ENCODE measurements at places on chromosomes 11 and 22.

DNA sequence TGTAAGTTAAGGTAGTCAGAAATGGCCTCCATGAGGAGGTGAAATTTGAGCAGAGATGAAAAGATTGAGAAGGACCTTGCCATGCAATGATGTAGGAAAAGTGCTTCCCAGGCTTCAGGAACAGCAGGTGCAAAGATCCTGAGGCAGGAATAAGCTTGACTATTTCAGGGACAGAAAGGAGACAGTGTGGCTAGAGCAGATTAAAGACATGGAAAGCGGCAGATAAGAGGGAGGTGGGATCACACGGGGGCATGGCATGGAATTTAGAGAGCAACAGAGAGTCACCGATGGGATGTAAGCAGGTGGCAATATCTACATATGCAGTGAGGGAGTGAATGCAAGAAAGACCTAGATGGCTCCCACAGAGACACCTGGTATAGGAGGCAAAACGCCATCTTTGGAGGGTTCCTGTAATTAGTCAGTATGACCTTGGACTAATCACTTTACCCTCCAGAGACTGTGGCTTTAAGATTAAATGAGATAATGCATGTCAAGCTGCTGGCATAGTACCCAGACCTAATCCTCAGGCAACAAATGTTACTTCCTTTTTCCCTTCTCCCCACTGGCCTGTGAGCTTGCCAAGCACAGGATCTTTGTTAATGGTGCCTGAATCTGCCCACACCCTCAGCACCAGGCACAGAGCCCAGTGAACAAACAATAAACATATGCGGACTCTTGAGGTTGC lies 24.6 kb upstream of the ACER3 start:
- DNase-seq: no peak

- no peak for DNase-seq
These were observed 550.3 kb downstream of the CNTN5 start for GRCh38 chr11:99571094-99571493.

GRCh38 chr11:30387891-30388861 lies 65.3 kb downstream of the ARL14EP start:
- DNase-seq: no peak

GRCh38 chr11:126188332-126189108 lies 22.9 kb downstream of the RPUSD4 start:
- no peak for DNase-seq

DNA sequence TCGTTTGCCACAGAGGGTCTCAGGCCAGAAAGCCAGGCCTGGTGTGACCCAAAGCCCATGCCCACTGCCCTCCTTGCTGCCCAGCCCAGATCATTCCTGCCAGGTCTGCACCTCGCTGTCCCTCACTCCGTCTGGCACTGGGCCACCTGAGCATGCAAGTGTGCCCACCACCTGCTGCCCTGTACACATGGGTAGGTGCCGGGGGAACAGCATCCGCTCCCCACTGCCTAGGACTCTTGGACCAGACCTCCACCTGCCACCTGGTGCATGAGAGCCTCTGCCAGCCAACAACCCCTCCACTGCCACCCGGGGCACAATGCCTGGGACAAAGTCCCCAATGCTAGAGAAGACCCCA lies 12.5 kb downstream of the MGAT3 start:
- no peak for DNase-seq

- DNase-seq: no peak
These were observed at the start of gene ADM2 for GRCh38 chr22:50481440-50482106. TSS of gene ADM2 (plus strand) at chr22:50481543. CDS start at chr22:50481848, 305 bp downstream.

- no peak for DNase-seq
These were observed 124.4 kb downstream of the TEAD1 start for GRCh38 chr11:12798609-12799011.

- DNase-seq: no peak
These were observed 592.5 kb upstream of the B3GAT1 start for GRCh38 chr11:135004495-135004894.

GRCh38 chr11:35030716-35031213 lies 108.2 kb upstream of the CD44 start:
- DNase-seq: peak; percentile 86

DNA sequence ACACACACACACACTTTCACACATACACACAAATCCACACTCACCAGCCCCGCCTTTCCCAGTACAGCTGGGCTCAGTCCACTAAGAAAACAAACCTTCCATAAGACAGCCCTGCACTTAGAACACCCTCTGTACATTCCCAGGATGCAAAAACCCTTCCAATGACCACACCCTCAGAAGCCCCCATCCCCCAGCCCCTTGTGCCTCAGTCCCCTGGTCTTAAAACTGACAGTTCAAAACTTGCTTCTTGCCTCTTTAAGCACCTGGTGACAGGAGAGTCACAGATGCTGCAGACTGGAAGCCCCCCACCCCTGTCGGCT lies 23.0 kb downstream of the APLNR start:
- DNase-seq: peak; percentile 14

DNA sequence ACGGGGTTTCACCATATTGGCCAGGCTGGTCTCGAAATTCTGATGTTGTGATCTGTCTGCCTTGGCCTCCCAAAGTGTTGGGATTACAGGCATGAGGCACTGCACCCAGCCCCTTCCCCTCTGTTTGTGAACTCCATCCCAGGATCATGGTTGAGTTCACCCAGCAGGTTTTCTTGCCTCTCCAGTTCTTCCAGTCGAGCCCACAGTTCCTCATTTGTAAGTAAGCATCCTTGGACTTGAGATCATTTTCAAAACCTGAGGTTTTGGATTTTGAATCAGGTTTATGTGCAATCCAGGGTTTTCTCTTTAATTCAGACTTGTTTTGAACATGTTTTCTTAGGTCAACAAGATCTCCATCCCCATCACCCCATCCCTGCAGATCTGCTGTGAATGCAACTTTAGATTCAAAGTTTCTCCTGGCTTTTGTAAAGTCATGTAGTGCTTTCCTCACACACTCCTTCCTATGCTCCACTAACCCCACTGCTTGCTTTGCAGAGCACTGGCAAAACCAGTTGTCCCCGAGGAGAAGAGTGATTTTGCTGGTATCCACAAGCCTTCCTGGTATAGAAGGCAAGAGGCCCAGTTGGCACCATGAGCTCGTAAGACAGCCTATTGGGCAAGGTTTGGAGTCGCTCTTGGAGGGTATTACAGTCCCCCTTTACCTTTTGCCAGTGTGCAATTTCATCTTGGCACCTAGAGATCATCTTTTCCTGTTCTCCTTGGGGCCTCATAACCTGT lies 14.7 kb upstream of the VPREB1 start:
- no peak for DNase-seq

GRCh38 chr11:35316161-35316560 lies 103.2 kb downstream of the SLC1A2 start:
- no peak for DNase-seq

- peak; percentile 99 for DNase-seq
These were observed 63.2 kb upstream of the RRAS2 start for GRCh38 chr11:14422052-14422813.

DNA sequence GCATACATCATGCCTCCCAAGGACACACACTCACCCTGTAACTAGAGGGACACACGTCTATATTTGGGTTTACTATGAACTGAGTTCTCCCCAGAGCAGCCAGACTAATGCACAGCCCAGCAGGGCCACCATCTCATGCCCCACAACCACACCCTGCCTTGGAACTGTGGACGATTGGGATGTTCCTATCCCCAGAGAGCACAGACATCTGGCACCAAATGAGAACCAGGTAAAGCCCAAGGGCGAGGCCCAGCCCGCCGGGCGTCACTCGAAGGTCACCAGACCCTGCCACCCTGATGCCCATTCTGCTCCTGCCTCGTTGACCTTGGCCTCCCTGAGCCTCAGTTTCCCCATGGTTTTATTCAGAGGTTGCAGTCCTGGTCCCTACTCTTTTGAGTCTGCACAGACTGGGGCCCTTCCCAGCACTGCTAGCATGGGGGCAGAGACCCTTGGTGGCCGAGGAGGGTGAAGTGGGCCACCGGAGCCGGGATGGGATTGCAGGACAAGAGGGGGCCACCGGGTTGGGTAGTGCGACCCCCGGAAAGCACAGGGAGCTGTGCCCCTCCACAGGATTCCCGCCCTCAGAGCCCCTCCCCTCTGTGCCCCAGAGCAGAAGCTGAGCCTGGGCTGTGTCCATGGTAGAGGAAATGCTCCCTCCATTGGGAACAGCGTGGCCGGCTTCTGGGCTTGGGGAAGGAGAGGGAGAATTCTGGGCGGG lies 56.8 kb downstream of the IGLL5 start:
- DNase-seq: no peak

- DNase-seq: no peak
These were observed 9.8 kb downstream of the ARRB1 start for GRCh38 chr11:75341612-75342011.

- DNase-seq: no peak
These were observed at the start of gene PACSIN3 for GRCh38 chr11:47186076-47186699. TSS of gene PACSIN3 (minus strand) at chr11:47186434. CDS start at chr11:47182727, 3,707 bp downstream.

DNA sequence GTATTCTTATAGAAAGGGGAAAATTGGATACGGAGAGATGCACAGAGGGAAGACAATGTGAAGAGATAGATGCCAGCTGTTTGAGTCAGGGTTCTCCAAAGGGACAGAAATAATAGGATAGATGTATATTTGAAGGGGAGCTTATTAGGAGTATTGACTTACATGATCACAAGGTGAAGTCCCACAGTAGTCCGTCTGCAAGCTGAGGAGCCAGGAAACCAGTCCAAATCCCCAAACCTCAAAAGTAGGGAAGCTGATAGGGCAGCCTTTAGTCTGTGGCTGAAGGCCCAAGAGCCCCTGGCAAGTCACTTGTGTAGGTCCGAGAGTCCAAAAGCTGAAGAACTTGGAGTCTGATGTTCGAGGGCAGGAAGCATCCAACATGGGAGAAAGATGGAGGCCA lies 569.6 kb upstream of the LARGE1 start:
- no peak for DNase-seq

DNA sequence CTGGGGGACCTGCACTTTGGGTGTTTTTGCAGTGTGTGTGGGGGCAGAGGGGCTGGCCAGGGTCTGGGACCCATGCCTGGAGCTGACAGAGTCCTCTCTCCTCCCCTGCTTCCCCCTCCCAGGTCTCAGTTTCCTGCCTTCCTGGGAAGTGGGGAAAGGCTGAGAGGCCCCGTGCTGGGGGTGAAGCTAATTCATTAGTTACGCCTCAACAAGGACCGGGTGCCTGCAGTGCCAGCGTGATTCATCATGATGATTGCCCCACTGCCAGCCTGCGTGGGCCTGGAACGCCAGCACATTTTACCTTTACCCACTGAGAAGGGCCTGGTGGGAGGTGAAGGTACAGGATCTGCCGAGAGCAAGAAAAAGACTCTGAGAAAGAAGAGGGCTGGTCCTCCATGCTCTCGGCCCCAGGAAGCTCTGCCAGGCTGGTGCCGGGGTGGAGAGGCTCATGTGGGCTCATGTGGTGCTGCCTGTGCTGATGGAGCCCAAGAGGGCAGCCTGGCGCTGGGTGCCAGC lies 2.9 kb upstream of the LRRC10B start:
- DNase-seq: no peak

GRCh38 chr22:27212617-27213177 lies 555.3 kb downstream of the MIAT start:
- DNase-seq: peak; percentile 84

DNA sequence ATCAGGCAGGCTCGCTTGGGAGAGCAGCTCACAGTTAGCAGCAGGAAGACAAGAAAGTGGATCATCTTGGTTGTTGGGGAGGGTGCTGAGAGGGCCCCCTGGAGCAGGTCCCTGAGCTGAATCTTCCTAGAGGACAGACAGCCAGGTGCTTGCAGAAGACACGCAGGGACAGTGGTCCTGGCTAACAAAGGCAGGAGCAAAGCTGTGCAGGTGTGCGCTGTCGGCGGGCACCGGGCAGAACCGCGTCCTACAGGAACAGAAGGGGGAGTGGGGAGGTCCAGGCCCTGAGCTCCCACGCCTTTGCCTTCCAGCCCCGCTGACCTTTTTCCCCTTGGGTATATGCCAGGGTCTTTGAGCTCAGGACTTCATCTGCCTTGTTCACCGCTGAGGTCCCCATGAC lies 30.1 kb upstream of the PARVB start:
- no peak for DNase-seq

GRCh38 chr11:85886089-85887056 lies 31.2 kb downstream of the CCDC83 start:
- DNase-seq: no peak

DNA sequence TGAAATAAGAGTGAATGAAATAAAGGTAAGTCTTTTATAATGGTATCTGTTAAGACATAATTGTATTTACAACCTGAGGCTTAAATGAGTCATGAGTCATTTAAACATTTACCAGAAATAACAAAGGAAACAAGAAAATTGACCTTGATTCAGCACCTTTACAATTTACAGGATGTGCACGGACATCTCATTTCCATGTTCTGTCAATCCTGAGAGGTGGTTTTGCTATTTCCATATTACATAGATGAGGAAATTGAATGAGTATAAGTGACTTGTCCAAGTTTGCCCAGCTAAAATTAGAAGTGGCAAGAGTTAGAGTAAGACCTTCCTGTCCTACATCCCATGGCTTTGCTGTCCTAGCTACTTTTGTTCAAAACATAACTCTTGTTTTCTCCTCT lies 89.1 kb downstream of the TRIM44 start:
- no peak for DNase-seq

GRCh38 chr22:27512283-27512761 lies 289.2 kb downstream of the MN1 start:
- peak; percentile 92 for DNase-seq

- DNase-seq: no peak
These were observed 58.1 kb downstream of the GGTLC2 start for GRCh38 chr22:22702237-22703202.

DNA sequence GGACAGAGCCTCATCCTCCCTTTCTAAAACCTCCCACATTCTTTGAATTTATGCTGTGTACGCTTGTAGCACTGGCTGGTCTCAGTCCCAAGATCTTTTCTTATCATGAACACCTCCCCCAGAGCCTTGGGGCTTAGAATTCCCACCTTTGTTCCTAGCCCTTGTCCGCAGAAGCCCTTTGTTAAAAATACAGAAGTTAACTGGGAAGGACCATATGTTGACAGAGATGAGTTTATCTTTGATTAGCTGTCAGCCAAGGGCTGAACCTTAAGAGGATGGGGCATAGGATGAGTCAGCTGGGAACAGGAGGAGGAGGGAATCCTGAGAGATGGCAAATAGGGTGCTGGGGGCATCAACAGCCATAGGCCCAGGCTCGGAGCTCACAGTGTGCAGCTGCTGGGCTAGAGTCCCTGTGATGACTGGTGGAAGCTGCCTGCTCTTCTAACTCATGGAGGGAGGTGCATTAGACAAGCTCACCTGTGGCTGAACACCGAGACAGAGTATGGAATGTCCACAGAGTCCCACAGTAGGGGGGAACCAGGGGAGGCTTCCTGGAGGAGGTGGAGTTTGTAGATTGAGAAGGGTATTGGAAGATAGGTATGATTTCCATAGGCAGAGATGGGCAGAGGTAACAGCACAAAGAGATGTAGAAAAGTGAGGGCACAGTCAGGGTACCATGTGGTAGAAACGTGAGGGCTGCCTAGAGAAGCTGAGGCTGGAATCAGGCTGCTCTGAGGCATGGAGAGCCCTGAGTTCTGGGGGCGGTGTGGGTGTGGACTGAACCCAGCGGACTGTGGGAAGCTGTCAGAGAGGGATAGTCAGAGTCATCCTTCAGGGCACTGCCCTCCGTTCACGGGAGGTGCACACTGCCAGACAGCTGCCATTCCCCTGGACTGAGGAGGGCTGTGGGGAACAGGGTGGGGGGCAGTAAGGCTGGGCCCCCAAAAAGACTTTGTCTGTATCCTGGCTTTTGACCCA lies 9.9 kb downstream of the MICAL2 start:
- DNase-seq: no peak

GRCh38 chr11:117998664-117999353 lies 12.6 kb downstream of the IL10RA start:
- no peak for DNase-seq
